ENCODE measurements at places on chromosomes 1 and 21.

- no peak for DNase-seq
Measured at GRCh38 chr1:54399765-54400164, 6.4 kb downstream of the SSBP3 start.

DNA sequence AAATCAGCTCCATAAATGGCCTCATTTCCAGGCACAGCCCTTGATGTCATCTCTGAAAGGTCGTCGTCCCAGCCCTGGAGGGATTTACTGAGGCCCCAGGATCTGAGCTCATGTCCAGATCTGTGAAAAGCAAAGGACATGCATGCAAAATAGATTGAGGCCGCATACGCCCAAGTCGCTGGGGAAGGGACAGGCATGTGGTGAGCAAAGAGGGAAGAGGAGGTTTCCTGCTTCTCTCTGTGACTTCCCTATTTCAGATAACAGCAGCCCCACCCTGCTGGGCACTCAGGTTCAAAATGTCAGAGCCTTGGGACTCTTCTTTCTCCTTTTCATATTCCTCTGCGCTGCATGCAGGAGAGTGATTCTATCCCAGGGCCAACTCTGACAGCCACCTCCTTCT is 197.2 kb downstream of the ADSS2 start:
- no peak for DNase-seq

DNA sequence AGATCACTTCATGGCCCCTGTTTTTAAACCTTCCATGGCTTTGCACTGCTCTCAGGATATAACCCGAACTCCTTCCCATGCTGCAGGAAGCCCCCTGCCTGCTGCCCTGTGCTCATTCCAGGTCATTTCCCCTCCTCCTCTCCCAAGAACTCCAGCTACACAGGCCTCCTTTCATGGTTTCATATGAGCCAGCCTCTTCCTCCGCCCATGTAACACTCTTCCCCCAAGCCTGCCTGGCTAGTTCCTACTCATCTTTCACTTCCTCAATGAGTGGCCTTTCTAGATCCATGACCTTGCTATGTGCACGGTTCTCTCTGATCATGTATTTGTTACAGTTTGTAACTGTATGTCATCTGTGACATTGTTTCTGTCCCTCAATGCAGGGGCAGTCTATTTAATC is 3.1 kb upstream of the NCF2 start:
- DNase-seq: no peak

- no peak for DNase-seq
Measured at GRCh38 chr1:51372561-51372960, 42.2 kb upstream of the TTC39A start.

DNA sequence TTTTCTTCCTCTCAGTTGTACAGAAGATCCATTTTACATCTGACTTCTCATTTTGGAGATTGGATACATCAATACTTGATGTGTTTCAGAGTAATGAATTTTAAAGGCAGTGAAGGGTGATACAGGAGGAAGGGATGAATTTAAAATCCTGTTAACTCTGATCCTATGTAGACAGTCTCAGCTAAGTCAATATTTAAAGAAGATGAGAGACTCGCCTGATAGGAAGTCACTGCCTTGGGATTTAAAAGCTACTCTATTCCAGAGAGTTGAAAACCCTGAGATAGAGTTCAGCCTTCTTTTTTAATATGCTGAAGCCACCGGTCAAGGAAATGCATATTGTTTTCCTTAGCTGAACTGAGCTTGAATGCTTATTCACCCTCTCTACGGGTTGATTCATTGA is 42.7 kb downstream of the HUNK start:
- no peak for DNase-seq

DNA sequence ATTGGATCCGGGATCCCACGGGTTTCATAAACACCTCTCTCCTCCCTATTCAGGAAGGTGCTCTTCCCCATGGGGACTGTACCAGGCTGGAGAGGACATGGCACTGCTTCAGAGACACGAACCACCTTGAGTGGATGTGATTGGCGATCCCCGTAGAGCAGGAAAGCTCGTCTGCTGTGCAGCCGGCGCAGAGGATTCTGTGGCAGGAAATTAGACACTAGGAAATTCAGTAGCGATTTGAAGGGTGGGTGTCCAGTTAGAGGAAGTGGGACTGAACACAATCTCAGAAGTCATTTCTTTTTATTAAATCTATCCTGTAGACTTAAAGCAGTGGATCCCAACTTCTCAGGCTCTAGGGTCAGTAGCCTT is 767 bp downstream of the PDIK1L start:
- DNase-seq: no peak

DNA sequence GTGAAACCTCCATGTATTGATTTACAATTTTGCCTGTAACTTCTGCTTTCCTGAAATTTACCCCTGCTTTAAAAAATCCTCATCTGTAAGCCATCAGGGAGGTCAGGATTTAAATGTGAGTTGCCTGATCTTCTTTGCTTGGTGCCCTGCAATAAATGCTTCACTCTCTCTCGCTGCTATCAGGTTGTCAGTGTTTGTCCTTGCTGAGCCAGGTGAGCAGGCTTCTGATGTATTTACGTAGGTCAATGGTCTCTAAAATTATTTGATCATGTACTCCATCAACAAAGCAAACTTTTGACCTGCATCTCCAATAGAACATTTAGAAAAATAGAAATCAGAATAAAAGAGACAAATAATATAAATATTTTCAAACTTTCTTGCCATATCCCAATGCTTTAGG is 453.4 kb downstream of the DPYD start:
- no peak for DNase-seq

GRCh38 chr1:18632783-18633421 is 2.3 kb downstream of the PAX7 start:
- DNase-seq: no peak

- no peak for DNase-seq
Measured at GRCh38 chr1:71494163-71494562, 413.3 kb upstream of the ZRANB2 start.

DNA sequence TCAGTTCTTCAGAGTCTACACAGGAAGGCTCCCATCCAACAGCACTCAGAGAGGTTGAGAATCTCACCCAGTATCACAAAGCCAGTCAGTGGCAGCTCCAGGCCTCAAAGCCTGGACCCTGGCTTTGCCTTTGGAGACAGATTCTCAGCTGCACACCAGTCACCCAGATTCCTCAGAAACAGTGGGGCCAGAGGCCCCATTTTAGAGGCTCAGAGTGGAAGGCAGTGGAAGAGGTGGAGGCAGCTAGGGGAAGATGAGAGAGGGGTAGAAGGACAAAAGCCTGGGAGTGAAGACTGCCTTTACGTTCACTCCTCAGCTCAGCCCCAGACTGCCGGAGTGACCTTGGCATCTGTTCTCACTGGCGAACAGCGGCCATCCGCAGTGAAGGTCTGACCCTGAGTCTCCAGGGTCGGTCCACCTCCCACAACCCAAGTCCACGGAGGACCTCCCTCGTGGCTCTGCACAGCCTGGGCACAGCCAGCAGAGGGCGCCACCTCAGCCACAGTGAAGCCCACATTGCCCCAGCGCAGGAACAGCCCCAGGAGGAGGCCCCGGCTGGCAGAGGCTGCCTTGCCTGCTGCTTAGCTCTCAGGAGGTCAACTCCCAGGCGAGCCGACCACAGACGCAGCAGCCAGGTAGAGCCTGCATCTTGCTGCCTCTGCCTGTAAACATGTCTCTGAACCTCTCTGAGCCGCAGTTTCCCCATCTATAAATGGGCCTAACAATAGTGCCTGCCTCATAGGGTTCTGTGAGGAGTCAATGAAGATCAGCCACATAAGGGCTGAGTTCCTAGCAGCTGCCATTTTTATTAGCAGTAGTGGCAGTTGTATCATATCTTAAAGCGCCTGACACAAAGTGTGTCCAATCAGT is 5.9 kb upstream of the FNDC5 start:
- DNase-seq: peak; percentile 38

DNA sequence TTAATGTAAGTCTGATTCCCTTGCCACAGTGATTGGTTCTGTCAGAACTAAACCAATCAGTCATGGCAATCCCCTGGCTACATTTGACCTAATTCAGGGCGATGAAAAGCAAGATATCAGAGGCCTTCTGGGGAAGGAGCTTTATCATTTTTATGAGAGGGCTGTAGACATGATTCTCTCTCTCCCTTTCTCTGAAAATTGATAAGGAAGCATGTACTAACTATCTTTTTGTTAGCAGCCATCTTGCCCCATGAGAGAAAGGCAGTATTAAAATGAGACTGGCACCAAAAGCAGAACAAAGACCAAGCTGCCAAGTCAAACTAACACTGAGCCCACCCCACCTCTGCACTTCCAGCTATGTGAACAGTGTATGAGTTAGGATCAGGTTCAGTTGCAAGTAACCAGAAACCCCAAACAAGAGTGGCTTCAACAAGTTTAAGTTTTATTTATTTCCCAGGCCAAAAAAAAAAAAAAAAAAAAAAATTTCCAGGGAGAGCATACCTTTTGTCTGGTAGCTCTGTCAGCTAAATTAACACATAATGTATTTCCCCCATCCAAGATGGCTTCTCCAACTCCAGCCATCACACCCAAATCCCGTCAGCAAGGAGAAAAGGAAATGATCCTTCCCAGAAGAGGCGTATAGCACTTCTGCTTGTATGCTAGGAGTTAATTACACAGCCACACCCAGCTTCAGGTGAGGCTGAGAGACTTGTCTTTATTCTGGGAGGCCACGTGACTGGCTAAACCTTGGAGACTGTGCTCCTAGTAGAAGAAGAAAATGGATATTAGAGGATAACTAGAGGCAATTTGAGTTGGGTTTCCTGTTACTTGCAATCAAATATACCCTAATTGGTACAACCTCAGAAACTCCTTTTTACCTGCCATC is 105.8 kb upstream of the RALGPS2 start:
- DNase-seq: no peak

DNA sequence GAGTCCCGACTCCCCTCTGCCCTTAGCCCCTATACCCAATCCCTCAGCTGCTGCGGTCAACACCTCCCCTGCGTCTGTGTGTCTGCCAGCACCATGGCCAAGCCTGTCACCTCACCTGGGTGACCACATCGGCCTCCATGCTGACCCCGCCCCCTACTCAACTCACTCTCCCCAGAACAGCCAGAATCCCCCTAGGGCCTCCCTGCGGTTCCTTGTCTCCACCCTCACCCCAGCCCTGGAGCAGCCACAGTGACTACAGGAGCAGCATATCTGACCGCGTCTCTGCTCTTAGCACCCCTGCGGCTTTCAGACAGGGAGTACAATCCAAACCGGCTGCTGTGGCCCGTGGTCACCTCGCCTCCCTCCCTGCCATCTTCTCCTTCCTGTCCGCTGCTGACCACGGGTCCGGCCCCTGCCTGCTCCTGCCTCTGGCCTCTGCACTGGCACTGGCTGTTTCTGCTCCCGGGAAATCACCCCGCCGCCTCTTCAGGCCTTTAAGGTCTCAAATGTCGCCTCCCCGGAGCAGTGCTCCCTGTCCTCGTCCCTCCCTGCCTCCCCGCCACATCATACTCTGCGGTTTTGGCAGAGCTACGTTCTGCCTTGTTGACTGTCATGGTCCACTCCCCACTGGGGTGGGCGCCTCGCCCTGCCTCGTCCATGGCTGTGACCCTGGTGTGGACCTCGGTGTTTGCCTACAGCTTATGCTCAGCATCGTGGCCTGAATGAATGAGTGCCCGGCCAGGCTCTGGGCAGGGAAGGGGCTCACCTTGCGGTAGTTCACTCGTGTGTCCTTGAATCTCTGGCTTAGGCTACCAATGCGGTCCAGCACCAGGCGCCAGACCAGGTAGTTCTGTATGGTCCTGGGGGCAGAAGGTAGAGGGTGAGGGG is 11.1 kb downstream of the PRXL2B start:
- no peak for DNase-seq

- DNase-seq: no peak
Measured at GRCh38 chr1:168441745-168442144, 102.1 kb downstream of the XCL2 start.

GRCh38 chr1:56414728-56415224 is 164.6 kb downstream of the PLPP3 start:
- DNase-seq: no peak

- no peak for DNase-seq
Measured at GRCh38 chr1:119008483-119009311, 20.6 kb upstream of the TBX15 start.

DNA sequence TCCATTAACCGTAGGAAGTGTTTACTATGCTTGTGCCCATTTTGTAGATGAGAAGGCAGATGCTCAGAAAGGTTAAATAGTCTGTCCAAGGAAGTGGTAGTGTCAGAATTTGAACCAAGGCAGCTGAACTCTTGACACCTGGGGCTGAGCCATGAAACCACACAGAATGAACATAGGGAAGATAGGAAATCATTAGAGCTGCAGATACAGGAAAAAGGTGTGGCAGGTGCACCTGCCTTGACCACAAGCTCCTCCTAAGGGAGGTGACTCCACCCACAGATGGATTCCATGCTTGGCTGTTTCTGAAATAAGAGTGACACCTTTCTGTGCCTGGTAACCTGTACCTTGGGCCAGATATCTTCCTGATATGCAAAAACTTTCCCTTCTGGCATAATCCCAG is 69.9 kb upstream of the IGSF21 start:
- no peak for DNase-seq

DNA sequence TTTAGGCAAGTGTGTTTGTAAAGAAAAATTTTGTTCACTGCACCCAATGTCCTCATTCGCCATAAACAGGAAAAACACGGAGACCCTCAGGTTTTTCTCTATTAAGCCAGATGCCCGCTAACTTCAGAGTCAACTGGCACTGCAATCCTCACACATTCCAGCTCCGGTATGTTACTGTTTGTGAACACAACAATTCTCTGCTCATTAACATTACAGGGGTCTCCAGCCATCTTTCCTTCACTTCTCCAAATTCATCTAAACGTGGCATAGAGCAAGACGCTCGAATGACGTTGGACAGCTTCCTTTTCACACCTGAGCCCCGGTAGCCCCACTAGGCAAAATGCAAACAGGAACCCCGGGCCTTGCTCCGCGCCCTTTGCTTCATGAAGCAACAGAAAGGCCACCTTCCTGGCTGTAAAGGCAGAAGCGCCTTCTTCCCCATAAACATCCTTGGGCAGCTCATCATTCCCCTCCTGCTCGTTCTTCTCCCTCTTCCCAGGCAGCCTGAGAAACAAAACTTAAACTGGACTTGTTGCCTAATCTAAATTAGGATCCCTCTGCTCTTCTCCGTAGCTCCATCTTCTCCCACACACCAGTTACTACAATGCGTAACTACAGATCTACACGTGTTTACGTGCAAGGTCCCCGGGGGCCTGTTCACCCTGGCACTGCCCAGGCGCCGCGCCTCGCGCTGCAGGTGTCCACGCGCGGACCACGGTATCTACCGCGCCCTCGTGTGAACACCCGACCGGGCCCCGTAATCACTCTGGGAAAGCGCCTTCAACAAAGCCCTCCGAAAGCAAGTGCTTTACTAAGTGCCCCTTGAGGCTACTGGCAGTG is 1.2 kb downstream of the LBR start:
- DNase-seq: no peak

DNA sequence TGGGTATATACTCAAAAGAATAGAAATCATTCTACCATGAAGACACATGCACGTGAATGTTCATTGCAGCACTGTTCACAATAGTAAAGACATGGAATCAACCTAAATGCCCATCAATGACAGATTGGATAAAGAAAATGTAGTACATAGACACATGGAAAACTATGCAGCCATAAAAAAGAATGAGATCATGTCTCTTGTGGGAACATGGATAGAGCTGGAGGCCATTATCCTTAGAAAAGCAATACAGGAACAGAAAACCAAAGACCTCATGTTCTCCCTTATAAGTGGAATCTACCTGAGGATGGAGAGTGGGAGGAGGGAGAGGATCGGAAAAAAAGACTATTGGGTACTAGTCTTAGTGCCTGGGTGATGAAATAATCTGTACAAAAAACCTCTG is 143.9 kb downstream of the RHOU start:
- DNase-seq: no peak
